ENCODE measurements at places on chromosomes 1 and 21.

GRCh38 chr1:112231331-112231730 is 164.7 kb upstream of the CTTNBP2NL start:
- DNase-seq = no peak

DNA sequence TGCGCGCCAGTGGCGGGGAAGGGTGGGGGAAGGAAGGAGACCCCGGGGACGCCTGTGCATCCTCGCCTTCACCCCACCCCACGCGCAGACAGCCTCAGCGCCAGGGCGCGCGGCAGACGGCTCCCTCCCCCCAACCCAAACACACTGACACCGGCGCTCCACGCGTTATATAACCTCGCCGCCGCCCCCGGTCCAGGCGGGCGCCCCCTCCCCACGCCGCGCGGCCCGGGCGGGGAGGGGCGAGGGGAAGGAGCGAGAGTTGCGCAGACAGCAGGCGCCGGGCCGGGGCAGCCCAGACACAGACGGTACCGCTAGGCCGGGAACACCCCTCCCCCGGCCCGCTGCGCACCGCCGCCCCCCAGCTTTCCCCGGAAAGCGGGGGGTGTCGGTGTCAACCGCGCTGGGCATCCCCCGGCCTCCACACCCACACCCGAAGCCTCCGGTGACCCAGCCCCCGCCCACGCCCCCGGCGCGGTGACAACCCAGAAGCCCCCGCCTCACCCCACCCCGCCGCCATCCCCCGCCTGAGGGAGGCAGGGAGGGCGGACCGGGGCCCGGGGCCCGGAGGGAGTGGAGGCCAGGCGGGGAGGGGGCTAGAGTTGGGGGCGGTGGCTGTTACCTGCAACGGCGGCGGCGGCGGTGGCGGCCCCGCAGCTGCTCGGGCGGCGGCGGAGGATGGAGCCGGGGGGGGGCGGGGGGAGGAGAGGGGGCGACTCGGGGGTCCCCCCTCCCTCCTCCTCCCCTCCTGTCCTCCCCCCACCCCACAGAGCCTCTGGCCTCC is 432 bp downstream of the AKT3 start:
- peak; percentile 78 for DNase-seq

- no peak for DNase-seq
Observed at GRCh38 chr1:26378088-26378878, 5.7 kb upstream of the ZNF683 start.

DNA sequence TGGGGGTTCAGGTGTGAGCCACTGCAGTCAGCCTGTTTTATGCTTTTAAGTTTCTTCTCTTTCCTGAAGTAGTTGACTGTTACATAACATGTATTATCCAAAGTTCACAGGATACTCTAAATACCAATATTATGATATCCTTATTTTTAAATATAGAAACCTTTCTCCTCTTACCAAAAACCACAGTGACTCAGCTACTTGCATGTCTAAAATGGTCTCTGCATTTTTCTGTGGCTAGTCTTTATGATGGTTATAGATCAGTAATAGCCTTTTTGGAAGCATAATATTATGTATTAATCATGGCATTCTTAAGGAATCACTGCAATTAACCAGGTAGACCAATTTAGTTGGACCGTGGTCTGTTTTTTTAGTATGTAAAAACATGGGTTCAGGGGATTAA is 210.8 kb upstream of the CACYBP start:
- no peak for DNase-seq

GRCh38 chr1:233393084-233393840 is 65.7 kb downstream of the MAP3K21 start:
- no peak for DNase-seq

- no peak for DNase-seq
Observed at GRCh38 chr1:244552336-244552735, 91.3 kb downstream of the CATSPERE start.

- no peak for DNase-seq
Observed at GRCh38 chr21:42550817-42551216, 37.2 kb downstream of the SLC37A1 start.

DNA sequence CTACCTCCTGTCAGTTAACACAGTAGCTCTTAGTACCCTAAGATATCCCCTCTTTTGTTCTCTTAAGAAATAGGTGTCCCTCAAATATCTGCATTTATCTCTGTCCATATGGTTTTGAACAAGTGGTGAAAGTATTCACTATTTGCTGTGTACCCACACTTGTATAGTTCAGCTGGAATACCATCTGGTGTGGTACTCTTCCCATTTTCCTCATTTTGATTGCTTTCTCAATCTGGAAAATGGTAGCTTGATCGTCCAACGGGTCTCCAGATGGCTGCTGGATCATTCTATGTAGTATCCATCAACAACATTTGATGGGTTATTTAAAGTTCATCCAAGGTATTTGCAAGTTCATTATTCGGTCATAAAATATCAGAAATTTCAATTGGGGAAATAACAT is 100.3 kb upstream of the DPYD start:
- no peak for DNase-seq

DNA sequence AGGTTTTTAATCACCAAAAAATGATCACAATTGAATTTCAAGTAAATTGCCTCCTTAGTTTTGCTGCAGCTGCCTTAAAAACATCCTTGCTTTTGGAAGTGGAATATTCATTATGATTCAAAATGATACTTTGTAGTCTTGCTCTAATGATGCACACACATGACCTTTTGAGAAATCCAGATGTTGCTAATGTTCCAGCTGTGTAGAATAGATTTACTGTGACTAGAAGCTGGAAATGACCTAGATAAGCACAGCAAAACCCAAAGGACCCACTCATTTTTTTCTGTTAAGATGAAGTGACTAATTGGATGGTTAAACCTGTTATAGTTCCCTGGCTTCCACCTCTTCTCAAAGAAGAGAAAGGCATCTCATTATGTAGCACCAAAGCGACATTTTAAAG is 64.6 kb upstream of the RALGPS2 start:
- DNase-seq = no peak

DNA sequence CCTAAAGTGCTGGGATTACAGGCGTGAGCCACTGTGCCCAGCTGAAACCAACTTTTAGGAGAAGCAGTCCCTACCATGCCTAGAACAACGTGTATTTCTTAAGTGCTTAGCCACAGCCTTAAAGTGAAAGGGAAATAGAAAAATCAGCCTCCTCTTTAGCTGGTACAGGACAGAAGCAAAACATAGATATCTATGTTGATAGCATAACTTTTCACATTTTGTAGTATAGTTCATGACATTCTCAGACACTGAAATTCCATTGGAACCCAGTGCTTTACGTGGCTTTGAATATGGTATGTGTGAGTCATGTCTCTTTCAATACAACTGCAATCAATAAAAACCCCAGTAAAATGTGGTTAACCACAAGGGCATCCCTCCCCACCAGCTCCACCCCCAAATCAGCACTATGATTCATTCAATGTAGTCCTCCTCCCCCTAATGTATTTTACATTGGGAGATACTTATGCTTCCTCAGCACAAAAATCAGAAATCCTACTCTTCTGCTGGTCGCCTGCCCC is 32.1 kb downstream of the TGFB2 start:
- no peak for DNase-seq

GRCh38 chr1:149844650-149845255 is 54.6 kb upstream of the BOLA1 start:
- DNase-seq = no peak

DNA sequence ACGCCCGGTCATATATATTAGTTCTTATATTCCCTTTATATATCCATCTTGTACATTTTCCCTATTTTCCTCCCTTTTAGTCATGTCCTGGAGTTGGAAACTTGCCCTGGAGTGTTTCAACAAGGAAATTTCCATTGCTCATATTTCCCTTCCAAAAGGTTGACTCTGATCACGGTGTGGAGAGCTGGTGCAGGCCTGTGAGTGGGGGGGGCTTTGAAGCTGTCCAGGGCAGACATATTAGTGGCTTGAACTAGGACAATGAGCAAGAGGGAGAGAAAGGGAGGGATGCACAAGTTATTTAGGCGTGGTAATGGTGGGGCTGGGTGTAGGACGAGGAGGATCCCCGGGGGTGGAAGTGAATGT is 30.4 kb upstream of the TMEM61 start:
- DNase-seq = no peak

DNA sequence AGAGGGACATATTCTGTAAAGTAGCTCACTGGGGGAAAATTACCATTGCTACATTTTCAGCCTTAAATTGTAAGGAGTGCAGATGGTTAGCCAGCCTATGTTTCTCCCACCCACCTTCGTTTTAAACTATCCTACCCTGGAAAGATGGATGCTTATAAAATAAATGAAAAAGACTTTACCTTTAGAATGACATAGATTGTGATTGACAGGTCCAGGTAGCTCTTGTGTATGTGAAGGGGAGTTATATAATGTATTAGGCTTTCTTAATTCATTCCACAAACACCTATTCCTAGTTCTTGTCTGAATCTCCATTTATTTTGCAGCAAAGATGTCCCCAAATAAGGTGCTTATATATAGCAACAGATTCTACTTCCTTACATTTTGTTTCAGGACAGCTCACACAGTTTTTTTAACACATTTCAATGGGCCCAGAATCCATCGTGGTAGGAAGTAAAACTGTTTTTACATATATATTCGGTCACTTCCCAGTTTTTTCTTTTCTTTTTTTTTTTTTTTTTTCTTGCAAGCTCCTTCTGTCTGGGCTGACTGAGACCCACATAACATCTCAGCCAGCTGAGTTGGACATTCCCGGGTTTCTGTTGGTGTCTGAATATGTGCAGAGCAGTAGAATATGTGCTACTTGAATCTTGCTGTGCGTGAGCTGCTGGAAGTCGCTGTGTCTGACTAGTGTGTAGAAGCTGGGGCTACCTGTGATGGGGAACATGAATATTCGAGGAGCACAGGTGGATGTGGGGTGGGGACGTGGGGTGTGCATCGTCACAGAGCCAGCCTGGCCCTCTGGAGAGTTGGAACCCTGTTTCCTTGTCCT is 27.8 kb downstream of the UCK2 start:
- no peak for DNase-seq

GRCh38 chr1:156400191-156400935 is 31.4 kb downstream of the RHBG start:
- peak; percentile 69 for DNase-seq

GRCh38 chr1:244447024-244447423 is 4.7 kb downstream of the ADSS2 start:
- DNase-seq = no peak

GRCh38 chr1:110581682-110582145 is 24.4 kb downstream of the KCNA2 start:
- peak; percentile 76 for DNase-seq

GRCh38 chr1:51420867-51421627 is 90.7 kb upstream of the TTC39A start:
- peak; percentile 5 for DNase-seq

DNA sequence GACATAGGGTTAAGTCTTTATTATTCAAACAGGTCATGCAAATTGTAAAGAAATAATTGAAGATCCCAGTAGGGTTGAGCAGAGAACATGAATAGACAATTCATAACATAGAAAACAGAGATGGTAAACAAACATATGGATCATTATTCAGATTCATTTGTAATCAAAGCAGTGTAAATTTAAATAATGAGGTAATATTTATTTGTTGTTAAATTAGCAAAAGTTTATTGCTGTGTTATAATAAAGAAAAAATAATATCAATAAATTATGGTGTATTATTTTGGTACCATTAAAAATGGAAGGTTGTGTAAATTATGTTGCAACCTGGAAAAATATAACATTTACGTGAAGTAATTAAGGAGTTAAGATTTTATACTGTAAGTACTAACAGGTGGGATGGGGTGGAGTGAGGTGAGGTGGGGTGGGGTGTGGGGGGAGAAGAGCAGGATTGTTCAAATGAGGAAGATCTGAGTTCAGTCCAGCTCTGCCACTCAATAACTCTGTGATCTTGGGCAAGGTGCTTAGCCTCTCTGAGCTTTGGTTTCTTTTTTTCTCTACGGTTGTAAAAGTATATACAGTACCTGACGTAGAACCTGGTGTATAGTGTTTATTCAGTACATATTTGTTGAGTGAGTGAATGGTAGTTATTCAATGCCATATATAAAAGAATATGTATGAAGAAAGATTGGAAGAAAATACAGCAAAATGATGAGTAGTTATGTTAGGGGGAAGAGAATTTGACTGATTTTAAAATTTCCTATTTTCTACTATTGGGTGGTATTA is 140.3 kb upstream of the KIF26B start:
- DNase-seq = no peak

DNA sequence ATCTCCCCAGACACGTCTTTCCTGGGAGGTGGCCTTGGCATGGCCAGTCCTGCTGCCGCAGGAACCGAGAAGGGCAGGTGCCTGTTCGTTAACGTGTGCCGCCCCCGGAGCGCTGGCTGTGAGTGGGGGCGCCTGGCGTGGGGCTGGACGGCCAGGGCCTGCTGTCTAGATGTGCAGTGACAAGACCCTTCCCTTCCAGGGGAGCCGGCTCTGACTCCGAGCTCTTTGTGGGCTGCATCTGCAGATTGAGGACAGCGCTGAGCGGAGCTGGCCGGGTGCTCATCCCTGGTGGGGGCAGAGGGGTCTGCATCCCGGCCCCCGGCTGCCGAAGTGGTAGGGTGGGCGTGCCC is 13.0 kb downstream of the COL18A1 start:
- DNase-seq = no peak

- DNase-seq = no peak
Observed at GRCh38 chr1:241837901-241838300, 10.1 kb upstream of the EXO1 start.

DNA sequence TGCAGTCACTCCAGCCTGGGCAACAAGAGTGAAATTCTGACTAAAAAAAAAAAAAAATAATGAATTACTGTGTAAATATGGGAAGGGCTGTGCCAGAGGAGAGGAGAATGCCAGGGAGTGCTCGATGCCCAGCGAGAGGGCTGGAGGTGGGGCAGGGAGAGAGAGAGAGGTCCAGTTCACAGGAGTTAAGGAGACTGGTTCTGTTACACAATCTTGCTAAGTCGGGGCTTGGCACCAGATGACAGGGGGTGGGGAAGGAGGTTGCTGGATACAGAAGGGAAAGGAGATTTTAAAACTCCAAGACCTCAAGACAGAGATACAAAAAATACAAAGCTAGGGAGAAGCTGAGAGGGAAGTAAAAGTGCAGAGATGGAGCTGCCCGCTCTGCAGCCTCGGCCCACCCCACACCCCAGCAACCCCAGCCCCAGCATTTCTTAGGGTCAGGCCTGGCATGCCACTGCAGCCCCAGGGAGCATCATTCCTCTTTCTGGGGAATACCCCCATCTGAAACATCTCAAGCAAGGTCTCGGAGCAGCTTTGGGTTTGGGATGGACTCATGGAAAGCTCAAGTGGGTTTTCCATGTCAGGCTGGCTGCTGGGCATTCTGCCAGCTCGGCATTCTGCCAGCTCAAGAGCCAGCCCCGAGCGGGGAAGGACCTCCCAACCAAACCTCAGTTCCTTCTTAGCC is 991 bp downstream of the SELENBP1 start:
- DNase-seq = peak; percentile 57

GRCh38 chr1:57404884-57405283 is 19.0 kb downstream of the DAB1 start:
- no peak for DNase-seq
